ENCODE measurements at places on chromosomes 1 and 21. TPM values are rescaled to one million over a fixed set of nuclear protein-coding genes. Genes with fewer than 3 reads are reported as not detected.
A peak's percentile ranks its signal among the peaks of the same experiment; 100 is the strongest.

VCAM1 gene
- total RNA-seq, result 4.3 TPM

RAP1GAP gene
- total RNA-seq, result 52.1 TPM

DNA sequence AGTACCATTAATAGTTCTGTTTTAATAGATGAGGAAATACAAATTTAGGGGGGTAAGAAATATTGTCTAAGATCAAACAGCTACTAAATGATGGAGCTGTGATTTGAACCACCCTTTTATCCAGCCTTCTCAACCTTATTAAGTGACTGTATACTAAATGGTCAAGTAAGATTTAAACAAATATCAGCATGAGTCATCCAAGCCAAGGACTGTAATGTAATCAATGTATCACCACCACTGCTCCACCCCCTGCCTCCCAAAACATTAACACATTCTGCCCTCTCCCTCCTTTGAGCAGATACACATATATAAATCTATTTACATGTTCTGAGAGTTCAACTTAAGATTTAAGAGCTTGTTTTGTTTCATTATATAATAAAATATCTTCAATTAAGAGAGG is 58.9 kb downstream of the LRRC40 start:
- H3K4me3 ChIP-seq, result no peak overlapping the region
- no peaks in the 10 kb centered on the region for H3K27me3 ChIP-seq
- DNase-seq, result no peak

DNA sequence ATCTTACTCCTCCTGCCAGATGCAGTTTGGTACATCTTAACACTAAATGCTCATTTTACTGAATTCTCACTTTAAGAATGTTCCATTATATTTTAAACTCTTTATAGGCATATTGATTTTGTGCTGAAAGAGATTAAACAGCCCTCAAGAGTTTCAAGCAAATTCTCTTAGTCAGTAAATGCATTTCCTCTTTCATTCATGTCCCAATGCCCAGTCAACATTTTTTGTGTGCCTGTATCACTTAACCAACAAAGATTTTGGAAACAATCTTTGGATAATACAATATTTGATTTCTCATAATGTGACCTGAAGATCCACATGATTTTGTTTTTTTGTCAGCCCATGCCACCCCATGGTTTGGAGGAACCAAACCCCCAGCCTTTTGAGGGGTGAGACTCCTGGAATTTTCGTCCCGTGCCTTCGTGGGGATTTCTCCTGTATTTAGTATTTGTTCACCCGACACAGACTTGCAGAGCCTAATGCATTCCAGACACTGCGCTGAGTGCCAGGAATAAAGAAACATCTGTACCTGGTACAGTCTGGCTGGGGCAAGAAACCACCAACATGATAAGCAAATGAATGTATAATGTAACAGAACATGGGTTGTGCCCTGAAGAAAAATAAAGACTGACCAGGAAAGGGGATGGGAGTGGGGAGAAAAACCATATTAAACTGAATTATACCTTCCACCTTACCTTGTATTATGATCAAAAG is 47.1 kb upstream of the ETS2 start:
- no peaks in the 10 kb centered on the region for H3K27me3 ChIP-seq
- DNase-seq, result no peak
- no peaks in the 10 kb centered on the region for H3K36me3 ChIP-seq
- H3K4me1 ChIP-seq, result no peaks in the 10 kb centered on the region

- H3K4me3 ChIP-seq, result no peak overlapping the region
- no peaks in the 10 kb centered on the region for H3K27me3 ChIP-seq
- no peaks in the 10 kb centered on the region for H3K36me3 ChIP-seq
- no peak for DNase-seq
- no peaks in the 10 kb centered on the region for H3K4me1 ChIP-seq
- H3K27ac ChIP-seq, result no peak overlapping the region
Observed at GRCh38 chr1:116024626-116025025, 48.3 kb downstream of the SLC22A15 start.

DNA sequence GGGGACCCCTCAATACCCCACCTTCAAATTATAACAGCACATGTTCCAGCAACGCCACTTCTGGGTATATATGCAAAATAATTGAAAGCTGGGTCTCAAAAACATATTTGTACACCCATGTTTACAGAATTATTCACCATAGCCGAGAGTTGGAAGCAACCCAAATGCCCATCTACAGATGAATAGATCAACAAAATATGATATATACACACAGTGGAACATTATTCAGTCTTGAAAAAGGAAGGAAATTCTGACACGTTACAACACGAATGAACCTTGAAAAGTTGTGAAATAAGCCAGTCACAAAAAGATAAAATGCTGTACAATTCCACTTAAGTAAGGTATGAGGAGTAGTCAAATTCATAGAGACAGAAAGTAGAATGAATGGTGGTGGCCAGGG is 5.1 kb downstream of the TMCO4 start:
- H3K4me3 ChIP-seq, result no peak overlapping the region
- H3K4me1 ChIP-seq, result peaks cover 13% of the 10 kb centered on the region
- no peaks in the 10 kb centered on the region for H3K27me3 ChIP-seq
- no peak overlapping the region for H3K27ac ChIP-seq

- no peak for DNase-seq
- H3K4me1 ChIP-seq, result no peaks in the 10 kb centered on the region
- no peaks in the 10 kb centered on the region for H3K27me3 ChIP-seq
- no peaks in the 10 kb centered on the region for H3K36me3 ChIP-seq
Observed at GRCh38 chr21:15604413-15604812, 125.4 kb upstream of the USP25 start.

DNA sequence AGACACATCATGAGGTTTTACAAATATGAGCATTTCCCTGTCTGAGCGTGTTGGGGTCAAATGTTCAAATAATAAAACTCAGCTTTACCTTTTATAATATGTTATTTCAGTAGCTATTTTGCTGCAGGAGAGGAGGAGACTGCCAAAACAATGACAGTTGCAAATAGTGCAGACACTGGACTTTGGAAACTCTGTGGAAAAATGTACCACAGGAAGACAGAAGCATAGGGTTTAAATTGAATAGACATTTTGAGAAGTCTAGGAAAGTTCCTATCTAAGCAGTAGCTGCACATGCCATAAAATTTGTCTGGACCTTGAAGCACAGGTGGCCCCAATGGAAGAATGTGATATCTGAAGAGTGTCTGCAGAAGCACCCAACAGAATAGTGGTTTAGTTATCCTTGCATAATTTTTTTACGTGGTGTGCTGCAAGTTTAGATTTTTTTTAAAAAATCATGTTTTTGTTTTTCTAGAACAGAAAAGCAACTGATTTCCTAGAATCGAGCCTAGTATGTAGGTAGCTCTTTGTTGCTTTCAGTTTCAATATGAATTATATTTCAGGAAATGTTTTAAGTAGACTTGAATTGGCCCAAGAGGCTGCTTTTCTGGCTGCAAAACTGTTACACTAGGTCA is 14.0 kb upstream of the GBP5 start:
- DNase-seq, result no peak
- no peak overlapping the region for H3K4me3 ChIP-seq
- no peaks in the 10 kb centered on the region for H3K27me3 ChIP-seq

GRCh38 chr1:23483321-23484252 is at the start of gene ASAP3:
TSS of gene ASAP3 (minus strand) at chr1:23484179. CDS start at chr1:23484133, 46 bp downstream.
- H3K4me3 ChIP-seq, result peak within 1 kb of the TSS; percentile 82
- peak; percentile 53 for DNase-seq
- peak within 1 kb of the TSS; percentile 59 for H3K27ac ChIP-seq
- H3K4me1 ChIP-seq, result no peaks in the 10 kb centered on the region

Data from Peyer's patch (tissue), 4 donors.